ENCODE measurements at places on chromosomes 2 and 18. TPM values are rescaled to one million over a fixed set of nuclear protein-coding genes. Genes with fewer than 3 reads are reported as not detected.

Gene MPHOSPH10
- 43.5 TPM for total RNA-seq

Gene CCDC121
- 1.0 TPM for total RNA-seq

Gene SNX17
- total RNA-seq, result 129 TPM

Gene ABCA12
- total RNA-seq, result not detected

Gene CELF4
- not detected for total RNA-seq

Gene CDK5R2
- not detected for total RNA-seq

Gene GPAT2
- 9.8 TPM for total RNA-seq

Gene CD207
- total RNA-seq, result not detected

Gene HNMT
- not detected for total RNA-seq

Gene VIT
- not detected for total RNA-seq

Gene LDLRAD4
- 23.7 TPM for total RNA-seq

Gene CHCHD5
- total RNA-seq, result 28.1 TPM

Gene LINC00305
- total RNA-seq, result not detected

Gene CDH20
- total RNA-seq, result not detected

Gene INPP5D
- 128 TPM for total RNA-seq

Gene C2orf78
- not detected for total RNA-seq

Gene LRATD1
- not detected for total RNA-seq

Gene CTAGE1
- not detected for total RNA-seq

Gene SLC30A3
- total RNA-seq, result 0.68 TPM

Gene C2orf72
- 0.10 TPM for total RNA-seq

Gene TXNDC2
- not detected for total RNA-seq

Gene IMPA2
- 11.3 TPM for total RNA-seq

Gene DCDC2C
- not detected for total RNA-seq

Gene APCDD1
- total RNA-seq, result not detected

Gene CROCC2
- not detected for total RNA-seq

Gene KIAA2012
- total RNA-seq, result not detected

Gene CNTNAP5
- total RNA-seq, result not detected

Gene ITGB6
- not detected for total RNA-seq

Gene VAMP8
- 147 TPM for total RNA-seq

Gene MYCN
- total RNA-seq, result not detected
